Activated CD8-positive, alpha-beta memory T cell treated with anti-CD3 and anti-CD28 coated beads for 48 hours (primary cell): ENCODE measurements at places on chromosomes 12 and 14.

DNA sequence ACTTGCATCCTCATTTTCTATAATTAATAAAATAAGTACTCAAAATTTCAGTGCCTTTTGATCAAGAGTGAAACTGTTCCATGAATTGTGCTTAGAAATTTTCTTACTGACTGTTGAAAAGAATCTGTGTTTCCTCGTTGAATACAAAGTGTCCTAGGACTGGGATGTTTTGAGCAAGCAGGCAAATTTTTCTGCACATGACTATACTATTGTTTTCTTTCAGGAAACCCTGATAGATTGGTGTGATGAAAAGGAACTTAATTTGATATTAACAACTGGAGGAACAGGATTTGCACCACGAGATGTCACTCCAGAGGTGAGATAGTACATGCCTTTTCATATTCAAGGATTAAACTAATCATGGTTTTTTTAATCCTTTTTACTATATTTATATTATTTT lies 316.3 kb downstream of the GPHN start:
- DNase-seq: no peak

DNA sequence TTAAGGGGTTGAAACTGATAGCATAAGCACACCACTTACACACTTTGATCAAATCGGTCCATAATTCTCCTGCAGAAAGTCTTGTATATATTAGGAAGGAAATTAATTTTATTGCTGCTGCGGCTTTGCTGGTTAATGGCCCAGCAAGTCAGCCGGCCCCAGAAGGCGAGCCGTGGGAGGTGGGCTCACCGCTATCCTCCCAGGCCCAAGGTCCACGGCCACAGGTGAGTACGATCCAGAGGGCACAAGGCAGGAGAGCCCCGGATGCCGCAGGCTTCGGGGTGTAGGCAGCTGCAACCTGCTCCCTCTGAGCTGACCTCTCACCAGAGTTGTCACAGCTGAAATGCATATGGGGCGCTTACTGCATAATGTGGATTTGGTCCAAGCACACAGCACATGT lies 165.7 kb downstream of the TBX5 start:
- no peak for DNase-seq

- no peak for DNase-seq
Measured at GRCh38 chr12:108890208-108890607, 10.3 kb downstream of the DAO start.

- no peak for DNase-seq
Measured at GRCh38 chr12:102631274-102631673, 150.9 kb upstream of the IGF1 start.

DNA sequence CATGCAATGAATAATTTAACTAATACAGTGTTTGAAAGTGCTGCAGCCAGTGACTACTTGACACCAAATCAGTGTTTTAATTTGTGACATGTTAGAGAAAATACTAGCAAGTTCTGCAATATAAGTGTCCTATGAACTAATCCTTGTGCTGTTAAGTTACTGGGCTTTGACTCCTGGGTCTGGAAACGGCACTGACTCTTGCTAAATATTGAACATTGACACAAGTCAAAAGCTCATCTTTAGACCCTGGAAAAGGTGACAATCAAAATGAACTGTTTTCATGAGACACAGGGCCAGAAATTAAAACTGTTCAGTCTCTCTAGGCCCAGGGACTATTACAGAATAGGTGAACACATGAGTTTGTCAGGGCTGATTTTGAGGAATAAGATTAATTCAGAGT lies 268.1 kb downstream of the IPO8 start:
- DNase-seq: no peak

DNA sequence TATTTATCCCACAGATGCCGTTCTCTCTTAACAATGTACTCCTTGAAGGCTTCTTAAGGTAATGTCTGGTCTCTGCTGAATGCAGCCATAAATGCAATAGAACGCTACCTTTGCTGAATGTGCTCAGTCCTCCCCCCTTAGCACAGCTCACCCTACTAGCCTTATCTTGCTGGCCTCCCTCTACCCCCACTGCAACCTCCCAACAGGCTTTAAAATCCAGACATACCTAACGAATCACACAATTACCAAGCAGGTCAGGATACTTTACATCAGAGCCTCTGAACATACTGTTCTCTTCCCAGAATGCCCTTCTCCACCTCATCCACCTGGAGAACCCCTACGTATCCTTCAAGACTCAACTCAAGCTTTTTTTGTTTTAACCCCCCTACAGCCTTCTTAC lies 51.0 kb upstream of the CRADD start:
- no peak for DNase-seq

GRCh38 chr14:104644656-104645378 lies 40.2 kb upstream of the TMEM179 start:
- no peak for DNase-seq

DNA sequence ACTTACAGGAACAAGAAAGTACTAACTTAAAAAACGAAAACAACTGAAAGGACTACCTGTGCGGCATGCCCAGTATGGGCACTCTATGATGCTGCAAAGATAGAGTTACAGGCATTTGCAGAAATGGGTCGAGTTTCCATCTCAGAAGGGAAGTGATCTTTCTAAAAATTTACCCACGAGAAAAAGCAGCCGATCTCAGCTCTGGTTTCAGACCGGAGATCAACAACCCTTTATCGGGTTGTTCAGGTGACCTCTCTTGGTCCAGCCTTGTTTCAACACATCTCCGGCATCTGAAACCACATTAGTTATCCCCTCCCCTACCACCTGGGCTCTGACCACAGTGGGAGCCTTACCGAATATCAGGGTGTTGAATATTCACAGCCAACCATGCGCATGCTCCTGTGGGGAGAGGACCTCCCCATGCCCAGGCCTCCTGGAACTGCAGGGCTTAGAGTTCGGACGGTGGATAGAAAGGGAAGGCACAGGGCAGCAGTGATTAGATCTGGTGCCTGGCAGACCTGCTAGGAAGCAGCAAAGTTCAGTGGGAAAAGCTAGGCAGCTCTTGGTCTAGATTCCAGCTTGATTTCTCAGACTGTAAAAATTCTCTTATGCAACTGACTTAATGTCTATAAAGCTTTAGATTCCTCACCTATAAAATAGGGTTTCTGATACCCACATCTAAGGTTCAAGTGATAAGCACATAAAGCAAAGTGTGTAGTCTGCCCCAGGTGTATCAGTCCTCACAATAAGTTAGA lies 906.0 kb downstream of the VRK1 start:
- no peak for DNase-seq

GRCh38 chr12:74515849-74516248 lies 21.8 kb upstream of the ATXN7L3B start:
- DNase-seq: no peak

DNA sequence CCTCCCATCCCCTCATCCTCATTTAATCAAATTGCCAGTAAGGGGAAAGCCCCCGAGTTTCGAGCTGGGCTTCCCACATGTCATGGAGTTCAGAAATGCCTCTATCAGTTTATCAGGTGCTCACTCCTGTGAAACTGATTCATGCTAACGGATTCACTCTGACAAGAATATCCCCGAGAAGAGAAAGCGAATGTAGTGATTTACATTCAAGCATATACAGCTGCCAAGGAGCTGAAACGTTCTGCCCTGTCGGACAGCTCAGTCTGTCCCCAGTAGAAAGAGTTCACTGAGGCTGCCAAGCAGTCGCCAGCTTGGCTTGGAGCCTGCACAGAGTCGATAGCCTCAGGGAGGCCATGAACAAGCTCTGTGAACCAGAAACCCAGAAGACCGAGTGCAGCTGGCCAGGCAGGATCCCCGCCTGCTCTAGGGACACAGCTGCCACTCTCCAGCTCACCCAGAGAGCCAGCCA lies 88.4 kb downstream of the TMCC3 start:
- no peak for DNase-seq

GRCh38 chr14:66643344-66643743 lies 135.4 kb downstream of the GPHN start:
- DNase-seq: no peak

DNA sequence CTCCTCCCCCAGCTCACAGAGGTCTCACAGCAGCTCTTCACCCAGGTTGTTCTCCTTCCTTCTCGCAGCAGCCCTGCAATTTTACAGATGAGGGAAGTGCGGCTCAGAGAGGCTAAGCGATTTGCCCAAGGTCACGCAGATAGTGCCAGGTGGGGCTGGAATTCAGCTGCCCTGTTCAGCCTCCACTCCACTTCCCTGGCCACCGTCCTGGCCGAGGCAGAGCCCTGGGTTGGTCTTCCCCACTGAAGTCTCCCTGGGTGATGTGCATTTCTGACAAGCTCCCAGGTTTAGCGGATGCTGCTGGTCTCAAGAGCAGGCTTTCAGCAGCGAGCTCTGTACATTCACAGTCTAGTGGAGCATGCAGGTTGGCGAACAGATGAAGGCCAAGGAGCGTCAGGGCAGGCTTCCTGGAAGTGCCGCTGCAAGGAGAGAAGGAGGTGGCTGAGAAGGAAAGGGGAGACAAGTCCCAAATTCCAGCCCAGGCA lies 28.9 kb upstream of the EML1 start:
- DNase-seq: no peak

- no peak for DNase-seq
Measured at GRCh38 chr12:18752280-18752920, 14.5 kb downstream of the CAPZA3 start.

- DNase-seq: no peak
Measured at GRCh38 chr12:109752117-109753053, 38.8 kb downstream of the FAM222A start.

DNA sequence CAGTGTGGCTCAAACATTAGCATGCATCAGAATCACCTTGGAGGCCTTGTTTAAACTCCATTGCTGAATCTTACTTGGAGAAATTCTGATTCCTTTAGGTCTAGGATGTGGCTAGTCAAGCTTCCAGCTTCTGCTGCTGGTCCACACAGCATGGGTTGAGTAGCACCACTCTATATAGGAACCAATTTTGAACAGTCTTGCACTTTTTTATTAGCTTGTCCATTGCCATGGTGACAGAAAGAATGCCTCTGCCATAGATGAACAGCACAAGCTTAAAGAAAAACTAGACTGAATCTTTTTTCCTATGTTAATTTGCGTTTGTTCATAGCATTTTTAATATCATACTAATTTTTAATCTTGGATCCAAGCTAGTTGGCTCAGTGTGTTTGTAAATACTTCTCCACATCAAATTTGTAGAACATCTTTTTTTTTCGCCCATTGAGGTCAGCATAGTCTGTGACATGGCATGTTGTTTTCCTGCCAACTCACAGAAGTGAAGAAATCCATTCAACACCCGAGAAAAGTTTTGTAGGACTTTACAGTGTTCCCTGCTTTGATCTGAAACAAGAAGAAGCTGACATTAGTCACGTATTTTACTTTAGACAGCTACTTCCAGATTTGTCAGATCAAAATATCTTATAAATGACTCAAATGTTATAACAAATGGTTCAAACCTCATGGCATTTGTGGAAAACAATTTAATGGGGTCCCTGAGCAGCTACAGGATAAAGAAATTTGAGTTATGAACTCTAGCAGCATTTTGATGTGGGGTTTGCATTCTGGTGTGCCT lies 438.8 kb downstream of the EGLN3 start:
- no peak for DNase-seq

DNA sequence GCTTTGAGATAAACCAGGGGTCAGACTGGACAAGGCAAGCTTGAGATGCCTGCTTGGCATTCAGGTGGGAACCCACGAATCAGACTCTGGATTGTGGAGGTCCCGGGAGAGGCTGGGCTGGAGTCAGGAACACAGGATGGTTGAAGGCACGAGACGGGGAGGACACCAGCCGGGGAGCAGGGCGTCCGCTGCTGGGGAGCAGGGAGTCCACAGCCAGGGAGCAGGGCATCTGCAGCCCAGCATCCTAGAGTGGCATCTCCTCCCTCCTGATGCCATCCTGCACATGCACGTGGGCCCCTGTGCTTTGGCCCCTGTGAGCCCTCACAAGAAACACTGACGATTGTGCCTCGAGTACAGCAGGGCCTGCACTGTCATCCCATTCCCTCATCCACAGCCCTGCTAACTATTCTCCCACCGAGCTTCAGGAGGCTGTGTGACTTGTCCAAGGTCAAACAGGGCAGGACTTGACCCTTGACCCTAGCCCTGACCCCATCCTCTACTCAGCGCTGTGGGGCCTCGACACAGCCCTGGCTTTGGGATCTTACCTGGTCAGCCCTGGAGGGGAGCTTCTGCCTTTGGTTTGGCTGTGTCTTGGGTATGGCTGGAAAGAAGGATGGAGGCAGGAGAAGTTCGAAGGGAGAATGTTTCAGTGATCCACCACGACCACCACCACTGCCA lies 45.1 kb downstream of the CFAP251 start:
- no peak for DNase-seq

GRCh38 chr14:61537563-61538463 lies 157.5 kb upstream of the HIF1A start:
- no peak for DNase-seq

DNA sequence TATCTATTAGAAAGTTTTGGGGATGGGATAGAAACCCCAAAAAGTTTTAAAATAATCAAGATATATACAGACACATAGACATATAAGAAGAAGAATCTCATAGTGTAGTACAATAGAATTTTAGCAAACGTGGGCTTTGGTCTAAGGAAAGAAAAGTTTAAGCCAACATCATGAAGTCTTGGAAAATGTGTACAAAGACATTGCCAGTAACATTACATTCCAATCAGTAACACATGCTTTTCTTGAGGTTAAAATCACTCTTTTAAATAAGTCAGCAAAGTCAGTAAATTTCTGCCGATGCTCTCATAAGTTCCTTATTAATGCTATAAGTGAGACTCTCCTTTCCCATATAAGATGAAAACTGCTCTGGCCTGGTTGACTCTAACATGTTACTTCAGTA lies 201.1 kb upstream of the LRIG3 start:
- DNase-seq: no peak

GRCh38 chr12:45946435-45946834 lies 43.9 kb downstream of the SCAF11 start:
- DNase-seq: no peak

DNA sequence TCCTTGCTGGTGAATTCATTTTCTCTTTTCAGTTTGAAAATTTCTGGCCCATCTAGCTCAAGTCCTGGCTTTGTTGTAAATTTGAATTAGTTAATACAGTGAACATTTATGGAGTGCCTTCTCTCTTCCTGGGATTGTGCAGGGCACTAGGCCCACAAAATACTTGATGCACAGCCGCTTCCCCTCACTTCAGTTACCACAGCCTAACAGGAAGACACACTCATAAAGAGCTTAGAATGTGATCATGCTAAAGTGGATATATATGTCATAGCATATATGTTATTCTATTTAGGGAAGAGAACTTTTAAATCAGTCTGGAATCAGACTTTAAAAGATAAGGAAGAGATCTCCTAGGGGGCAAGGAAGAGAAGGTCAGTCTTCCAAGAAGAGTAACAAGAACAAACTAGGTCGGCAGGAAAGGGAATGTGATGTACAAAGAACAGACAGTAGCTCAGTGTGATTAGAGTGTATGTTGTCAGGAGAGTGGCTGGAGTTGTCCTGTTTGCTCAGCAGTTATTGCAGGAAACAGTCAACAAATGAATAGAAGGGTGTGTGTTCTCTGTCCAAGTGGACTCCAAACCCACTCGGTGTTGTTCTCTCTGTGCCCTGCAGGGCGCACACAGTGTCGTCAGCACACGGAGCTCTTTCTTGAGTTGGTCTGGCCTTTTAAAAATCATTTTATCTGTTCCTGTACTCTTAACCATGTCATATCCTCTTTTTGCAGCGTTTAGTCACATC lies 74.4 kb downstream of the DAAM1 start:
- no peak for DNase-seq

- no peak for DNase-seq
Measured at GRCh38 chr12:132276066-132276826, 53.1 kb downstream of the GALNT9 start.

GRCh38 chr12:2550561-2551411 lies 244.0 kb upstream of the FKBP4 start:
- DNase-seq: no peak
